ENCODE measurements at places on chromosomes 7 and 10.

GRCh38 chr7:82741493-82741892 lies 297.9 kb upstream of the CACNA2D1 start:
- DNase-seq, result no peak

- no peak for DNase-seq
These were observed 100.7 kb downstream of the HIP1 start for GRCh38 chr7:75637854-75638593.

GRCh38 chr10:49303711-49304110 lies 4.7 kb downstream of the C10orf71 start:
- no peak for DNase-seq

- no peak for DNase-seq
These were observed 76.3 kb downstream of the COL13A1 start for GRCh38 chr10:69878038-69878437.

DNA sequence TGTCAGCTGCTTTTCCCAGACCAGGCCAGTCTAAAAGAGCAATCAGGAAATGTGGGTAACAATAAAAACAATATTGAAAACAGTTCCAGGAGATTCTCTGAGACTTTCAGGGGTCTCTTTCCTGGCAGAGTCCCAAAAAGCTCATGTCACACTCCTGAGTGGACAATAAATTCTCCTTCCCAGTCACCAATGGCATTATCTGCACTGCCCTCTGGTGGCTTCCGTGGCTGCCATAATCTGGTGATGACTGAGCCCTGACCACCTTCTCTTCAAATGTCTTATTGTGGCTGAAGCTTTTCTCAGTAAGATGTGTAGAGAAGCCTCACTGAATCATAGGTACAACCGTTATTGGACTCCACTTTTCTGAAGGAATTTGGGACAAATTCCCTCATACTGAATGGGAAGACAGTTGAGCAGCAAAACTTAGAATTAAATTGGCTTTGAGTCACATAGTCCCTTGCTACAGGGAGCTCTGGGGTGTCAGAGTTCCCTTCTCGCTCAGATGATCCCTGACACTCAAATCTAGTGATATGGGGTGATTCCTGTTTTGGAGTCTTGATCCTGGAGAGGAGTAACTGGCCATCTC lies 24.4 kb upstream of the ASAH2 start:
- no peak for DNase-seq

DNA sequence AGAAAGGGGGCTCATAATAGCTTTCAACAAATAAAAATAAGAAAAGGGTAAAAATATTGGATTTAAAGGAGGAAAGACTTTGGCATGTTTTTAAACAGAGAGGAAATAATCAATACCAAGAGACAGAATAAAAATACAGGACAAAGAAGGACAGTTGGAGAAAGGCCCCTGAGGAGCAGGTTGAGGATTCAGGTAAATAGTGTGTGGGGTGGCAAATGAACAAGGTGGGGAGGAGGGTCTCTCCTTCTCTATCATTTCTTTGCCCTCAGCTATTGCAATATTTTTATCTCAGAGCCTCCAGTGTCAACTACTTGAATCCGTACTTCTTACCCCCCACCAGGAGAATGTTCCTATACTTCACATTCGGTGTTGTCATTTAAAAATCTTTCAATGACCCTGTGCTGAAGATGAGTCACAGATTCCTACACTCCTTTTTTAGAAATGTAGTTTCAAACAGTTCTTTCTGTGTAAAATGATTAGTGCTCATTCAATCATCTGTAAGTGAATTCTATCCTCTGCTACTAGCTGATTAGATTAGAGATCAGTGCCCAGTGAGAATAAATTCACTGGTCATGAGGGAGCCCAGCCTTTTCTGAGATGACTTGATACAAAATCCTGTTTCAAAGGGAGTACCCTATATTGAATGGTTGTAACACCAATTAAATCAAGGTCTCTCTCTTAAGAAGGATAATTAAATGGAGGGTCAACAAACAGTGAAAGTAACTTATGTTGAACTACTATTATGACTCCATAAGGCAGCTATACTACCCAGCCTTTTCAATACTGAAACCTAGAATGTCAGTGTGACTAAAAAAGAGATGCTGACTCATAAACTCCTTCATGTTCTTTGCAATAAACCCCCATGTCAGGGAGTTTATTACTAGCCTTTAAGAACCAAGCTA lies 50.4 kb upstream of the WNT16 start:
- no peak for DNase-seq

DNA sequence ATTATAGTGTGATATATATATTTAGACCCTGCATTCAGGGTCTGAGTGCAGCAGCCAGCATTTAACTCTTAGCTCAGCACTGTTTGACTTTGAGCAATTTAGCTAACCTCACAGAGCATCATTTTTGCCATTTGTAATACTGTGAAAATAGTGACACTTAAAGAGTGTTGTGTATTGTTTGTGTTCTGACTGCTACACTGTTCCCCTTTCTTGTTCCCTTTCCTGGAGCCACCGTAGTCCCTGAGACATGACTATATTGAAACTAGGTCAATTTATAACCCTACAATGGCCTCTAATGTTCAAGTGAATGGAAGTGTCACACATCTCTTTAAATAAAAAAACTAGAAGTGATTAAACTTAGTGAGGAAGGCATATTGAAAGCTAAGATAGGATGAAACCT lies 20.3 kb upstream of the CD36 start:
- DNase-seq, result no peak

- no peak for DNase-seq
These were observed 148.0 kb downstream of the NRCAM start for GRCh38 chr7:108308276-108308675.

DNA sequence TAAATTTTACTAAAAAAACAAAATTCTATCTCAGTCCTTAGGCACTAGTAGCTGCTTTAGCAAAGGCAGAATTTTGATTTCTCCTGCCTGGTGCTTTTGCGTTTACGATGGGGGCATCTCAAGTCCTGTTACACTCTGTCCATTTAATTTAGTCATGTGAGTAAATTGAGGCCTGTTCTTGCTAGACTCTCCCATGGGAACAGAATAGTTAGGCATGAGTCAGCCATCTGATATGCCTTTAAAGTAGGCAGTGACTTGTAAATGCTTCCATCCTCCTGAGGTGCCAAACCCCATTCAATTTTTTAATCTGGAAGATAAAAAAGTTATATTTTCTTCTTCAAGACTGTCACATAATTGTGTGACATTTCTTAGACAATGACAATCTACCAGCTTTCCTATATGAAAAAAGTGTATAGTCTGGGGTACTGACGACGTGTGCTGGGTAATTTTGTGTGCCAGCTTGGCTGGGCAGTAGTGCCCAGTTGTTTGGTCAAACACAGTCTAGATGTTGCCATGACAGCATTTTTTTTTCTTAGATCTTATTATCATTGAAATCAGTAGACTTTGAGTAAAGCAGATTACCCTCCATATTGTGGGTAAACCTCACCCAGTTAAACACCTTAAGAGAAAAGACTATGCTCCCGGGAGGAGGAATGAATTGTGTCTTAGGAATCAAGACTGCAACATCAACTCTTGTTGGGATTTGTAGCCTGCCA lies 603.4 kb downstream of the SORCS1 start:
- no peak for DNase-seq

- DNase-seq, result no peak
These were observed 552 bp downstream of the IL15RA start for GRCh38 chr10:5976512-5977470.

Measured in CMK (cell line).